ENCODE measurements at places on chromosomes 12 and 14. TPM values are rescaled to one million over a fixed set of nuclear protein-coding genes. Genes with fewer than 3 reads are reported as not detected.
A peak's percentile ranks its signal among the peaks of the same experiment; 100 is the strongest.

DNA sequence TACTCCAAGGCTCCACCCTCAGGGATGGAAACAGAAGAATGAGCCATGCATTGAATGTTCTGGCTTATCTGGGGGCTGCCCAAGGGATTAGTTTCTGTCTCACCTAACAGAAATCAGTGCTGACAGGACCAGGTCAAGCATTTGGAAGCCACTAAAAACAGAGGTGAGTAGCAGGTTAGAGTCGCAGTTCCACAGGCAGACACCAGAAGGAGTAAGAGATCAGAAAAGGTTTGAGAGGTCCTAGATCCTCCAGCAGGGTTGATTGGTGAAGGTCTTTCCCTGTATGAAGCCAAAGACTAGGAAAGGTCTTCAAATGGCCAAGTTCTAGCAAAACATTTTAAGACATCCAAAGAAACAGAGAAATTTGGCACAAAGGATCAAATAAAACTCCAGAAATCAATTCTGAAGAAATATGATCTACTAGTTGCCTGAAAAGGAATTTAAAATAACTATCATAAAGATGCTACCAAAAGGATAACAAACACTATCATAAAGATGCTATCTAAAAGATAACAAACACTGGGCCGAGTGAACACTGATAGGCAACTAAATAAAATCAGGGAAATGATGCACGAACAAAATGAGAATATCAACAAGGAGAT lies 19.5 kb upstream of the TTC9 start:
- peaks cover 9% of the 10 kb centered on the region for H3K36me3 ChIP-seq
- H3K4me3 ChIP-seq = no peak overlapping the region
- H3K27me3 ChIP-seq = peaks cover 28% of the 10 kb centered on the region
- H3K27ac ChIP-seq = no peak overlapping the region
- DNase-seq = no peak

- no peak overlapping the region for H3K27ac ChIP-seq
- H3K4me1 ChIP-seq = peaks cover 10% of the 10 kb centered on the region
- no peak for DNase-seq
- H3K27me3 ChIP-seq = no peaks in the 10 kb centered on the region
Measured at GRCh38 chr12:81221681-81222080, 143.8 kb downstream of the ACSS3 start.

GRCh38 chr14:104138098-104138717 lies at the start of gene KIF26A:
TSS of gene KIF26A (plus strand) at chr14:104138587. CDS start at chr14:104138723, 136 bp downstream.
- peaks cover 18% of the 10 kb centered on the region for H3K27me3 ChIP-seq
- no peak for DNase-seq
- H3K4me3 ChIP-seq = peak within 1 kb of the TSS; percentile 58
- H3K27ac ChIP-seq = no peak within 1 kb of the TSS
- H3K36me3 ChIP-seq = no peaks in the 10 kb centered on the region
- H3K4me1 ChIP-seq = peaks cover 8% of the 10 kb centered on the region

GRCh38 chr14:101193106-101193844 lies 289.8 kb upstream of the RTL1 start:
- no peaks in the 10 kb centered on the region for H3K4me1 ChIP-seq
- no peak for DNase-seq
- H3K4me3 ChIP-seq = no peak overlapping the region
- peaks cover 2% of the 10 kb centered on the region for H3K36me3 ChIP-seq

DNA sequence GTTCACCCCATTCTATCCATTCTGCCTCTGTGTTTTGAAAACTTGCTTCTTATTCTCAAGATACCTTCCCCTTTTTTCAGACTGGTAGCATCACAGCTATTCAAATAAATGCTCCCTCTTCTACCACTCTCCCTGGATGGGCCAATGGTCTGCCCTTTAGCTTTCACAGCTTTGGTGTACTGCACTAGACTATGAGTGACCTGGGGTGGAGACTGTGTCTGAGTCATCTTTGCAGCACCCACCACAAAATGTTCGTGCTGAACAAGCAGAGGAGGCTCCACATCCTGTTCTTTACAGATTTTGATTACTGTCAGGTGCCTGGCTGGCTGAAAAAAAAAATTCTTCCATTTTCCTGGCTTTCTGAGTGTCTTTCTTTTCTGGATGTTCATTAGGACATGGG lies 1104.1 kb upstream of the TMEM132C start:
- H3K27ac ChIP-seq = no peak overlapping the region
- no peak overlapping the region for H3K4me3 ChIP-seq
- H3K4me1 ChIP-seq = peaks cover 12% of the 10 kb centered on the region
- no peaks in the 10 kb centered on the region for H3K27me3 ChIP-seq
- H3K36me3 ChIP-seq = no peaks in the 10 kb centered on the region
- no peak for DNase-seq

GRCh38 chr12:15726027-15726877 lies 62.9 kb downstream of the EPS8 start:
- peaks cover 2% of the 10 kb centered on the region for H3K36me3 ChIP-seq
- peak overlapping the region; percentile 91 for H3K27ac ChIP-seq
- no peak for DNase-seq
- H3K4me1 ChIP-seq = peaks cover 79% of the 10 kb centered on the region

DNA sequence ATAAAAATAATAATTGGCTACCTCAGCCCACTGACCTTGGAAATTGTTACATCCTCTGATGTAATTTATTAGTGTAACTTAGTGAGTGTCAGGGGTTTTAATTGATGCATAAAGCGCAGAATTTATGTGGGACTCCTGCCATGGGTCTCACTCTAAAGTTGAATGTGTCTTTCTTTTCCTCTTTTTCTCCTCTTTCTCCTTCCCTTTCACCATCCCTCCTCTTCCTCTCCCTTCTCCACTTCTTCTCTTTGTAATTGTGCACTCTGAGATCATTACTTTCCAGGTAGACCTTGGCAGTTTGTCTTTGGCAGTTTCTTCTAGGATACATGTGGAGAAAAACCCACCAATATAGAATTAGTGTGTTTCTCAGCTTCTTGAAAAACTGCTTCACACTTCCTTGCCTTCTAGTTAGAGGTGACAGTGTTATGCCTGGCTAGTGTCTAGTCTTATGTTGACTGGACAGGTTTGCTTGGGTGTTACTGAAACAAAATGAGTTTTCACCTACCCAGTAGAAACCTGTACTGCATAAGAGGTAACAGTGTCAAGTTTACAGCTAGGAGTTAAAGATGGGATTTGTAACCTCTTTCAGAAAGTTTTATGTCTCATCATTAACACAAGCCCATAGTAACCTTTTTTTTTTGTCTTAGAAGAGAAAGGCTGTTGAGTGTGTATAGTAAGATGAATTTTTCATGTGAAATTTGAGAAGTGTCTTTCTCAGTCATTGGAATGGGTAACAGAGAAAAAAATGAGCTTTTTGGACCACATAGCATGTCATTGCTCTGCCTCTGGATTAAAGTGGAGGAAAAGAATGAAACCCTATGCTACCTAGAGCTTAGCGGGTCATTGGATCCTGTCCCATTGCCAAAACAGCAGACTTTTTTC lies 18.6 kb downstream of the PELI2 start:
- no peak overlapping the region for H3K4me3 ChIP-seq
- H3K27me3 ChIP-seq = peaks cover 2% of the 10 kb centered on the region
- DNase-seq = no peak
- no peaks in the 10 kb centered on the region for H3K36me3 ChIP-seq
- peaks cover 24% of the 10 kb centered on the region for H3K4me1 ChIP-seq
- H3K27ac ChIP-seq = no peak overlapping the region

DNA sequence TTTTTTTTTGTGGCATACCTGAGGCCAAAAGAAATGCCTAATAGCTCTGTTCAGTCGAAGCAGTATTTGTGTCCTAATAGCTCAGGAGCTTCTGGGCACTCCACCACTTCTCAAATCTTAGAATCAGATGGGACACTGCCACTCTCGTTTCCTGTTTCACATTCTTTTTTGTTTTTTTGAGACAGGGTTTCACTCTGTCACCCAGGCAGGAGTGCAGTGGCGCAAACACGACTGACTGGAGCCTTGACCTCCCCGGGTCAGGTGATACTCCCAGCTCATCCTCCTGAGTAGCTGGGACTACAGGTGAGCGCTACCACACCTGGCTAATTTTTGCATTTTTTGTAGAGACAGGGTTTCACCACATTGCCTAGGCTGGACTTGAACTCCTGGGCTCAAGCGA lies 52.7 kb downstream of the SPPL3 start:
- DNase-seq = no peak
- no peaks in the 10 kb centered on the region for H3K27me3 ChIP-seq
- peak overlapping the region; percentile 14 for H3K27ac ChIP-seq
- no peaks in the 10 kb centered on the region for H3K36me3 ChIP-seq
- H3K4me1 ChIP-seq = peaks cover 56% of the 10 kb centered on the region

GRCh38 chr14:92154283-92154942 lies 32.6 kb downstream of the CPSF2 start:
- H3K27ac ChIP-seq = peak overlapping the region; percentile 93
- H3K4me3 ChIP-seq = no peak overlapping the region
- H3K36me3 ChIP-seq = peaks cover 20% of the 10 kb centered on the region
- peaks cover 17% of the 10 kb centered on the region for H3K4me1 ChIP-seq
- no peak for DNase-seq
- H3K27me3 ChIP-seq = no peaks in the 10 kb centered on the region

GRCh38 chr12:56261503-56262232 lies 3.5 kb upstream of the ANKRD52 start:
- no peaks in the 10 kb centered on the region for H3K36me3 ChIP-seq
- peak; percentile 11 for DNase-seq
- no peaks in the 10 kb centered on the region for H3K27me3 ChIP-seq

DNA sequence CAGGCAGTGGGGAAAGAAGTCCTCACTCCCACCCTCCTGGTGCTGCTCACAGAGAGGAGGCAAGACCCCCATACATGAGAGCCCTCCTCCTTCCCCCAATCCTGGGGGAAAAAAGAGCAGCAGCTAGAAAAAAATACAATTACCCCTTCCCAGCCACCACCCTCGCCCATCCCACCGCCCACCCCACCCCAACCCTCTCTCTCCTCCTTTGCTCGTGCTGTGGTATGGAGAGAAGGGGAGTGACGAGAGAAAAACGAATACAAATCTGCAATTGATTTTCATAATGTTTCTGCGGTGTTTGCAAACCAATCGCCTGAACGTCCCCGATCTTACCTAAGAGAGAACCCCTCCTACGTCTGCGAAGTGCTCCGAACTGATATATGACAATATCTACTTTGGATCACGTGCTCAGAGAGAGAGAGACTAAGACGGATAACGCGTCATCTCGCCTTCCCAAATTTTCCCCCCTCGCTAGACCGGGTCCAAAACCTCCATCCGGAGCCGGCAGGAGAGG lies at the start of gene HOXC11:
Gene HOXC11, plus strand, starts transcription at position 405 of the 514 bp plus-strand sequence. CDS start 116 bp downstream, outside the sequence.
- H3K27me3 ChIP-seq = peaks cover 84% of the 10 kb centered on the region
- DNase-seq = no peak
- H3K4me3 ChIP-seq = peak within 1 kb of the TSS; percentile 19
- no peak within 1 kb of the TSS for H3K27ac ChIP-seq
- H3K4me1 ChIP-seq = peaks cover 16% of the 10 kb centered on the region

- no peak overlapping the region for H3K27ac ChIP-seq
- no peaks in the 10 kb centered on the region for H3K36me3 ChIP-seq
- DNase-seq = no peak
- H3K27me3 ChIP-seq = no peaks in the 10 kb centered on the region
- H3K4me3 ChIP-seq = no peak overlapping the region
Measured at GRCh38 chr12:53653595-53653994, 22.3 kb downstream of the ATP5MC2 start.

GRCh38 chr12:56661560-56661959 lies 15.8 kb upstream of the ATP5F1B start:
- no peak overlapping the region for H3K27ac ChIP-seq
- H3K4me1 ChIP-seq = no peaks in the 10 kb centered on the region
- H3K4me3 ChIP-seq = no peak overlapping the region
- peaks cover 19% of the 10 kb centered on the region for H3K36me3 ChIP-seq
- H3K27me3 ChIP-seq = no peaks in the 10 kb centered on the region

GRCh38 chr14:98368916-98369315 lies 903.1 kb downstream of the BCL11B start:
- DNase-seq = no peak
- H3K4me1 ChIP-seq = no peaks in the 10 kb centered on the region
- no peak overlapping the region for H3K4me3 ChIP-seq
- no peaks in the 10 kb centered on the region for H3K27me3 ChIP-seq
- H3K27ac ChIP-seq = no peak overlapping the region

DNA sequence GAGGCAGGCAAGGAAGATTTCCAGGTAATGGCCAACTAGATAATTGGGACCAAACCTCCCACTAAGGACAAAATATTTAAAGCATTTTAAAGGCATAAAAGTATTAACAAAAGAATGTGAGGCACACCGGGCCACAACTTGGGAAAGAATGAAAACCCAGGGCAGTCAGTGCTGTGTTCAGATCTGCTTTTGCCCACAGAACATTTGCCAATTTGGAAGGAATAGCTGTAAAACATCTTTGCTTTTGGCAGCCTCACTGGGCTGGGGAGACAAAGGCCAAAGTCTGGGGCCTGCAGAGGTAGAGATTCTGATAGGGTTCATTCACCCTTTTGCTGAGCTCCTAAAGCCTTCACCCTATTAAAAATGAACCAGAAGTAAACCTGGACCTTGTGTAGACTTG lies 82.3 kb downstream of the SYNE3 start:
- no peak for DNase-seq
- H3K4me1 ChIP-seq = peaks cover 14% of the 10 kb centered on the region
- peaks cover 29% of the 10 kb centered on the region for H3K36me3 ChIP-seq

DNA sequence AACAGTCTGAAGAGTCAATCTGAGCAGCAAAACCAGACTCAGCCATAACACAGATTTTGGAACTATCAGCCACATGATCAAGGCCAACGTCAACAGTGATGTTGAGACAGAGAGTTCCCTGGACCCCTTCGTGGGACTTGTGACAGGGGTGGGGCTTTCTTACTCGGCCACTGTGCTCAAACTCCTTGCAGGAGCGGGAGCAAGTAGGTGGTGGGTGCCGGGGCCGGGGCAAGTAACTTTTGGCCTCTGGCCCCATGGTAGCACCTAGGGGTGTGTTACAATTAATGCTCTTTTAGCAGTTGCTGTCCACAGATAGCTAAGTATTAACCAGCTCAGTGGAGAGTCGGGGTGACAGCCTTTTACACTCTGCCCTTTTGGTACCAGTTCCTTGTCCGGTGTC lies 384.4 kb downstream of the NUAK1 start:
- peaks cover 2% of the 10 kb centered on the region for H3K4me1 ChIP-seq
- H3K27ac ChIP-seq = no peak overlapping the region
- DNase-seq = no peak
- no peaks in the 10 kb centered on the region for H3K27me3 ChIP-seq
- no peak overlapping the region for H3K4me3 ChIP-seq

GRCh38 chr12:26185532-26186320 lies 9.6 kb upstream of the SSPN start:
- no peaks in the 10 kb centered on the region for H3K36me3 ChIP-seq
- peaks cover 21% of the 10 kb centered on the region for H3K4me1 ChIP-seq
- H3K27ac ChIP-seq = no peak overlapping the region
- DNase-seq = no peak
- no peak overlapping the region for H3K4me3 ChIP-seq

- H3K27ac ChIP-seq = peak overlapping the region; percentile 46
- no peak for DNase-seq
- peaks cover 64% of the 10 kb centered on the region for H3K36me3 ChIP-seq
Measured at GRCh38 chr12:57196439-57196838, 20.2 kb upstream of the NXPH4 start.

GRCh38 chr14:36665887-36666415 lies 4.3 kb downstream of the PAX9 start:
- DNase-seq = no peak
- H3K27ac ChIP-seq = no peak overlapping the region
- no peak overlapping the region for H3K4me3 ChIP-seq
- peaks cover 3% of the 10 kb centered on the region for H3K36me3 ChIP-seq
- H3K27me3 ChIP-seq = peaks cover 72% of the 10 kb centered on the region
- peaks cover 29% of the 10 kb centered on the region for H3K4me1 ChIP-seq

Gene POTEM
- not detected for total RNA-seq

Gene NCAPD2
- total RNA-seq = 25.0 TPM

Gene FSCB
- not detected for total RNA-seq

Gene AMN
- total RNA-seq = 0.30 TPM

Gene PTGDR
- not detected for total RNA-seq

Gene IL22
- not detected for total RNA-seq

Gene ACSS3
- 1.9 TPM for total RNA-seq

Gene STAC3
- 1.1 TPM for total RNA-seq

Gene OR11H6
- not detected for total RNA-seq

Gene THTPA
- total RNA-seq = 11.8 TPM

Gene RNU4-1
- 1,738 TPM for total RNA-seq
